ENCODE measurements at places on chromosomes 11 and 22.

DNA sequence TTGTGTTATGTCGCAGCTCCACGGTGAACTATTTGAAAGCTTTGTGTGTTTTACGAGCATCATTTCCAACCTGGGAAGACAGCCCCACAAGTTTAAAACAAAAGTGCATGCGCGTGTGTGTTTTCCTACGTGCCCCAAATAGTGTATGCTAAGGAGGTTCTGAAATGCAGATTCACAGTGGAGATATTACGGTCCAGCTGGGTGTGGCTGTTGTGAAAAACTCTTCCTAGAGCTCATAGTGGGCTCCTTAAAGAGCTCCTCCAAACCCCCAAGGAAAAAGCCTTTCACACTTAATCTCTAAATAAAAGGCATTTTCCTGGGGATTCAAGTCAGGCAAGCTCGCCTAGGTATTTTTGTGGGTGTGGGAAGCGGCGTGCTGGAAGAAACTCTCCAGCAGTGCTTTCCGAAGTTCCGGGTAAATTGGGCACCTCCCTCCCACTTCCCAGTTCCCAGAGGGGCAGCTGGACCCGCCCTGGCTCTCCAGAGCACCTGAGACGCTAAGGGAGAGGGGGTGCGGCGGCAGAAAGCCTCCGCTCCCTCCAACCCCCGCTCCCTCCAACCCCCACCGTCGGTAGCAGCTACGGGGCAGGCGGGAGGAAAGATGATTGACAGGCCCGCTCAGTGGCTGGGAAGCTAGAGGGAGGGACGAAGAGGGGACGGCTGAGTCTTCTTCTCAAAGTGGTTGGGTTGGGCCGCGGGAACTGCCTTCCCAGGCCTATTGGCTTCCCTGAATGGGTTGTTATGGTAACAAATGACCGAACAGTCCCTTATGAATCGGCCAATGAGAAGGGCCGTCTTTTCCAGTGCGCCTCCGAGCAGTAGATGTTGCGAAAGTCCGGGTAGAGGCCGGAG, 561 bp upstream of the PCF11 start:
- peak; percentile 100 for DNase-seq

DNA sequence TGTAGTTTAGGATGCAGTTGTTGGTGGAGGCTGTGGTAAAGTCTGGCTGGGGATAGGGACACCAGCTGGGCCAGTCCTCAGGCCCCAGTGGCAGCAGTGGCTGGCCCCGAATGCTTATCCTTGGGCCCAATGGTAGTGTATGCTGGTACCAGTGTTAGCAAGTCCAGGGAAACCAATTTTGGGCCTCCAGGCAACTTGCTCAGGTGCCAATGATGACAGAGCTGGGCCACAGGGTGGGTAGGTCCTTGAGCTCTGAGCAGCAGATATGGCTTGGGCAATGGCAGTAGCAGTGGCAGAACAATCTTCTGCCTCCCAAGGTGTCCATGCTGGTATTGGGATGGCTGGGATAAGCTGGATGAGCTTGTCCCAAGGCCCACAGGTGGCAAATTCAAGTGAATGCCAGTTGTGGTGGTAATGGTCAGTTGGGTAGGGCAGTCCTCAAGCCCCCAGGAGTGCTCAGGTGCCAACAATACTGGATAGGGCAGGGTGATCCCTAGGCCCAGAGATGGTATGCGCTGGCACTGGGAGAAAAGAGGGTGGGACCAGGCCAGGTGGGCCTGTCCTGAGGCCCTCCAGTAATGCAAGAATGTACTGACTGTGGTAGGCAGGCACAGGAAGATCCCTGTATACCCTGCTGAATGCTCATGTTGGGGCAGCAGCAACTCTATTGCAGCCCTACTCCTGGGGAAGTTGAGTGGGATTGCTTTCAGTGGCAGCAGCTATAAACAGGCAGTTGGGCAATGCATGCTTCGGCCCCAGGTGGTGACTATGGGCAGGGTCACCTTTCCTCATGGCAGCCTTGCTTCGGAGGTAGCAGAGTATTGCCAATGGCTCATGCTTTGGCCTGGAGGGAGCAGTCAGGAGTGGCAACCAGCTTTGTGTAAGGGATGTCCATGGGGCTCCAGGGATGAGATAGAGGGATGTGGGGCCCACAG, 54.7 kb downstream of the KCNQ1OT1 start:
- no peak for DNase-seq

DNA sequence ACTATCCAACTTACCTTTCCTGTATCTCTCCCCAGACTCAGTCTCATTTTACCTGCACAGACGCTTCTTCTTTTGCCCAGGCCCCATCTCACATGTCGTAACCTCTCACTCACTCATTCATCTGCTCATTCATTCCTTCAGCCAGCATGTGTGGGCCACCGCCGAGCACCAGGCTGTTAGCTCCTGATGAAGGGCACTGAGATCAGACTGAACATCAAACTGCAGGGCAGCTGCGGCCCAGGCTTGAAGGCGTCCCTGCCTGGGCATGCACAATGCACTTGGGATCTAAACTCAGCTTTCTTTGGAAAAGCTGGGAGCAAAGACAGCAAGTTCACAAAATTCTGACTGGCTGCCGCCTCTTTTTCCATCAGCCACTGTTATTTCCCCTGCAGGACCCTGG, 1456.3 kb downstream of the BRD1 start:
- DNase-seq = no peak

- no peak for DNase-seq
Observed at GRCh38 chr11:100706179-100706578, 19.1 kb downstream of the ARHGAP42 start.

DNA sequence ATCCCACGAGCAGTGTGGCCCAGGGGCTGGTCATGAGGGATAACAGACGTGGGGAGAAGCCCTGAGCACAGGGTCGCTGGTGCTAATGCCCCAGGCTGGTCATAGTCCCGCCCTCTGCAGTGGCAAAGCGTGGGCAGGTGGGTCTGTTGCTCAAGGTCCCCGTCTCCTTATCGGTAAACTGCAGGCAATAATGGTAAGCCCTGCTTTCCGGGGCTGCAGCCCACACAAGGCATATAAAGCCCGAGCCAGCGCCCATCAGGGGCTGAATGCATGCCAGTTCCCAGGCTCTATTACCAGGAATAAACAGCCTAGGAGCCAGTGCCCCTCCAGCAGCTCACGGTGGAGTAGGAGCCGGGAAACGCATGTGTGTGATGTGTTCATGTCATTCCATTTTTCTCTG, 261.0 kb downstream of the BRD1 start:
- DNase-seq = no peak

- DNase-seq = no peak
Observed at GRCh38 chr22:38859581-38860282, 12.3 kb downstream of the CBX6 start.

- no peak for DNase-seq
Observed at GRCh38 chr11:34198523-34198922, 93.1 kb downstream of the NAT10 start.

DNA sequence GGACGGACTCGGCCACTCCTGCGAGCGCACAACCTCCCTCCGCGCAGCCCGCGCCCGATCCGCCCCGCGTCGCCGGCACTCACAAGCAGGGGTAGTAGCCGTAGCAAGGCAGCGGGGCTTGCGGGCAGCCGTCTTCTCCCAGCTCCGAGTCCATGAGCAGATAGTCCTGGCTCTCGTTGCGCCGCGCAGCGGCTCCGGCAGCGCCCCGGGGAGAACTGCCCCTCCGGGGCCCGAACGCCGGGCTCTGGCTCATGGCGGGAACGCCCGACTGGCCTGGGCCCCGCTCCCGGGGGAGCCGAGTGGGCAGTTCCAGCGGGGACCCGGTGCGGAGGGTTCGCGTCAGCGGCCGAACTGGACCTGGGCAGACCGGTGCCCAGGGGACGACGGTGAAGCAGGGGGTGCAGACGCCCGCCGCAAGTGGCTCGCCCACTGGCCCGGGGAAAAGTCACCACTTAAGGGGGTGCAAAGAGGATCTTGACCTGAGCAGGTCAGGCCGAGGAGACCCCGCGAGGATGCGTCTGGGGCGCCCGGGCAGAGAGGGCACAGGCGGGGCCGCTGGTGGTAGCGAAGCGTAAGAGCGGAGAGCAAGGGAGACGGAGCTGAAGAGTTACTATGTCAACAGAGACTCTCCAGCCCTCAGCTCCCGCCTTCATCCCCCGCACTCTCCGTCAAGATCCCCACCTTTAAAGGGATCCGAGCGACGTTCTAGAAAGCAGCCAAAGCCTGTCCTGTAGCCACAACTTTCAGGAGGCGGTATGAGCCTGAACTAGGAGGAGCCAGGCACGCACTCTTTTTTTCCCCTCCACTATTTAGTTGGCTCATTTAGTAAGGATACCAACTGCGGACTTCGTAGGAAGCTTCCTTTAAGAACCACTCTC, at the start of gene TRPC6:
TRPC6 (minus strand) TSS at position 757 of the 878 bp plus-strand sequence; CDS start at position 253, 504 bp downstream.
- no peak for DNase-seq

DNA sequence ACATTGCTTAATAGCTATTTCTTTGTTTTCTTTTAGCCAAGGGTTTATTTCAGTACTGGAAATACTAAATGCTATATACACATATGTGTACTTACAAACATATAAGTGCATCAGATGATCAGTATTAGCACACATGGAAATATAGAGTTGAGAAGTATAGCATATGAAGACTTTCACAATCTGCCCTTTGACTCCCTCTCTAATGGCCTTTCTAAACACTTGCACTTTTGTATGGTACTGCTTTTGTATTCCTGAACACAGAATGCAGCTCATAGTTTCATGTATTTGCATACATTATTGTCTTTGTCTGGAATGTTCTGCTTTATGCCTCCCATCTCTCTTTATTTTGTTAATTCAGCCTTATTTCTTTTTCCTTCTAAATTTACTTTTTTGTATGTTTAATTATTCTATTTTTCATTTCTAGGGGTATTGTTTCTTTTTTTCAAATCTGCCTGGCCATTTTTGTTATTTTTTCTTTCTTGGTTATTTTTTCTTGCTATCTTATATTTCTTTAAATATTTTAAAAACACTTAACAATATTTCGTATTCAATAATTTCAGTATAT, 28.8 kb downstream of the ACER3 start:
- no peak for DNase-seq

DNA sequence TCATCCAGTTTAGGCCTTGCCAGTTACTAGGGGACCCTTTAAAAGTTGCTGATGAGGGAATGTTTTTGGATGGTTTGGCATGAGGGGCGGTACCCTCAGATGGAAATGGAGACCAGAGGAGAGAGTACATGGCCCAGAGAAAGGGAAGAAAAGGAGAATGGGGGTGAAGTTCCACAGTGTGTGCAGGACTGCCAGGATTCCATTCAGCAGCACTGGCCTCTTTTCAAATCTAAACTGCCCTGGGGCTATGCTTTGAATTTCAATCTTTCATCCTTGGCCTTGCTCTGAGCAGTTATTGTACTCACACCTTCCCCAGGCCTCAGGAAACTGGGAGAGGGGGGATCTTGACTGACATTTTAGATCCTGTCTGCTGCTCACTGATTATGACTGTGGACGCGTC, 3.0 kb downstream of the SLC3A2 start:
- no peak for DNase-seq

DNA sequence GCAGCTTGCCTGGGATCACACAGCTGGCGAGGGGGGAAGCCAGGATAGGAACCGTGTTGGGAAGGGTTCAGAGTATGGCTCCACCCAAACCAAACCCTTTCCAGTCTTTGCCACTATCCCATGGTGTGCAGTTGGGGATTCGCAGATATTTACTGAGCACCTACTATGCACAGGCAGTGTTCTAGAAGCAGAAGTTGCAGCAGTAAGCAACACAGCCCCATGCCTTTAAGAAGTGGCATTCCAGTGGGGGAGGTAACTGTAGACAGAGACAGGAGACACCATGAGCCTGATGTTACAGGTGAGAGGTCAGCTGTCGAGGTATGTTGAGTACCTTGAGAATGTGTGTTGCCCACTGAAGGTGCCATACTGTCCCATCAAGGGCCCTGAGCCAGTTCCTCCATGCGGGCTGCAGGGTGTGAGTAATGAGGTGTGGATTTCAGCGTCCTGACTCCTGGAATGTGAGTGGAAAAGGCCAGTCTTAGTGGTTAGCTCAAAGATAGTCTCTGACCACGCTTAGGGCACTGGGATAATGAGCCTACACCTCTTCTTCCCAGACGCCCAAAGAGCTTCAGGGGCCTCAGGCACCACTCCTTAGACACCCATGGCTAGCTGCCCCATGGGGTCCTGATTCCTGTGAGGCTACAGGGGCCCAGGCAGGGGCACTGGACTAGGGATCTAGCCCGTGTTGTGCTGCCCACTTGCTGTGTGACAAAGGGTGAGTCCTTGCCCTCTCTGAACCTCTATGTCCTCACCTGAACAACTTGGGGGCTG, 71.8 kb upstream of the TP53I11 start:
- no peak for DNase-seq

GRCh38 chr11:10778217-10778970, 27.3 kb downstream of the CTR9 start:
- peak; percentile 32 for DNase-seq

DNA sequence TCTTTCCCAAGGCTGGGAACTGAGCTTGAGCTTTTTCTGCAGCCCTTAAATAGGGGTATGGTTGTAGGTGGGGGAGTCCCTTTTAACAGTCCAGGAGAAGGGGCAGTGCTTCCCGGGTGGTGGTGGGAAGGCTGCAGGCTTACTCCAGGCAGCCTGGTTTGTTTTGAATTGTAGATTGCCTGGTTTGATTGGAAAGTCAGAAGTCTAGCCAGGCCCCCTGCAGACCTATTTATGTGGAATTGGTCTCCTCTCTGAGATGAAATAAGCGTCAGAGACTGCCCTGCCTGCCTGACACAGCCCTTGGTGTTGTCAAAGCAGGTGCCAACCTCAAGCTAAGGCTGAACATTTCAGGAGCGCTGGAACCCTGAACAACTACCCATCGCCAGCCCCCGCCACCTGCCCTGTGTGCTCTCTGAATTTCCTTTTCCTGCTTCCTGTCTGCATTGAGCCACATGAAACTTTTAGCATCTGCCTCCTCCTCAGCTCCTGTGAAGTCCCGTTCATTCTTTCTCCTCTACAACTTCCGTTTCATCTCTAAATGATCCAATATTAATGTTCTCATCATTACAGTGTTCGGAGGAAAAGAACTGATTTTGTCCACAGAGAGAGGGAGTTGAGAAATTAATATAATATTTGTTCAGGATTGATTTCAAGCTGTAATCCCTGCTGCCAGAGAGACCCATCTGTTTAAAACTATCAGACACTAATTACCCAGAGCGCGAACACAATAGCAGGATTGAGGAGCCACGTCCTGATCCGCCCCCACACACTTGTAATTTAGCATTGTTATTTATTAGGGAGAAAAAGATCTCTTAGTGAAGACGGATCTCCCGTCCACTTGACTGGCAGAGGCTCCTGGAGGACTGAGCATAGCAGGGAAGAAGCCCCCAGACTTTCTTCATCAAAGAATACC, 136.5 kb downstream of the TRIM29 start:
- no peak for DNase-seq

DNA sequence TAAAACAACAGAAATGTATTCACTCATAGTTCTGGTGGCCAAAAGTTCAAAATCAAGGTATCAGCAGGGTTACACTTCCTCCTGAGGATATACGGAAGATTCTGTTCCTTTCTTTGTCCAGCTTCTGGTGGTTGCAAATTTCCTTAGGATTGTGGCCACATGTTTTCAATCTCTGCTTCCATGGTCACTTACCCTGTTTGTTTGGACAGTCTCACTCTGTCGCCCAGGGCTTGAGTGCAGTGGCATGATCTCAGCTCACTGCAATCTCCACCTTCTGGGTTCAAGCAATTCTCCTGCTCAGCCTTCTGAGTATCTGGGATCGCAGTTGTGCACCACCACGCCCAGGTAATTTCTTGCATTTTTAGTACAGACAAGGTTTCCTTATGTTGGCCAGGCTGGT, 534.3 kb downstream of the KCNA4 start:
- no peak for DNase-seq

GRCh38 chr11:115930291-115930690, 426.1 kb upstream of the CADM1 start:
- no peak for DNase-seq

GRCh38 chr11:72784662-72785061, 9.2 kb downstream of the STARD10 start:
- no peak for DNase-seq

Data from fibroblast of the conjunctiva (primary cell).